Dermis blood vessel endothelial cell (primary cell): ENCODE measurements at places on chromosomes 11 and 22. TPM values are rescaled to one million over a fixed set of nuclear protein-coding genes. Genes with fewer than 3 reads are reported as not detected.

VWCE gene
- 6.8 and 8.8 TPM in 2 replicates for total RNA-seq

PHLDB1 gene
- total RNA-seq, result 38.8 and 47.8 TPM in 2 replicates

CHADL gene
- 1.1 and 2.0 TPM in 2 replicates for total RNA-seq

APOA4 gene
- not detected in 2 replicates for total RNA-seq

FERMT3 gene
- 6.5 and 26.5 TPM in 2 replicates for total RNA-seq

MS4A4E gene
- not detected in 2 replicates for total RNA-seq

HDHD5 gene
- total RNA-seq, result 39.2 and 40.2 TPM in 2 replicates

GAB4 gene
- total RNA-seq, result not detected in 2 replicates

APOL4 gene
- 2.4 and 3.1 TPM in 2 replicates for total RNA-seq

OR52J3 gene
- not detected in 2 replicates for total RNA-seq

NLRP10 gene
- total RNA-seq, result under 0.01 TPM in 1 of 2 replicates, not detected in the other

MRGPRF gene
- total RNA-seq, result 0.05 and 0.17 TPM in 2 replicates

KCNQ1 gene
- total RNA-seq, result 0.34 TPM in 1 of 2 replicates, not detected in the other

SCUBE1 gene
- total RNA-seq, result 0.42 TPM in 1 of 2 replicates, not detected in the other

GVQW3 gene
- total RNA-seq, result 0.65 and 0.68 TPM in 2 replicates

ACRV1 gene
- total RNA-seq, result not detected in 2 replicates

SLC25A45 gene
- total RNA-seq, result 1.0 and 3.3 TPM in 2 replicates

LIF gene
- 1.1 and 1.7 TPM in 2 replicates for total RNA-seq

CBX6 gene
- 22.1 and 32.4 TPM in 2 replicates for total RNA-seq

SMPD1 gene
- 25.2 and 27.6 TPM in 2 replicates for total RNA-seq

SLC22A6 gene
- total RNA-seq, result not detected in 2 replicates

OR5J2 gene
- not detected in 2 replicates for total RNA-seq

SPI1 gene
- total RNA-seq, result not detected in 2 replicates

CRYBB3 gene
- 0.19 TPM in 1 of 2 replicates, not detected in the other for total RNA-seq

HTR3A gene
- total RNA-seq, result not detected in 2 replicates

NLRP14 gene
- total RNA-seq, result not detected in 2 replicates

KCNK4 gene
- 0.17 TPM in 1 of 2 replicates, not detected in the other for total RNA-seq
